ENCODE measurements at places on chromosomes 16 and 17. TPM values are rescaled to one million over a fixed set of nuclear protein-coding genes. Genes with fewer than 3 reads are reported as not detected.

- H3K27ac ChIP-seq = no peak within 1 kb of the TSS
- H3K36me3 ChIP-seq = peaks cover 3% of the 10 kb centered on the region
- no peak for DNase-seq
- no peak within 1 kb of the TSS for H3K4me3 ChIP-seq
- no peaks in the 10 kb centered on the region for H3K4me1 ChIP-seq
Observed at GRCh38 chr17:10518271-10519037, at the start of gene MYH1. Gene MYH1 (minus strand): TSS chr17:10518542. CDS start chr17:10516642, 1,900 bp downstream.

DNA sequence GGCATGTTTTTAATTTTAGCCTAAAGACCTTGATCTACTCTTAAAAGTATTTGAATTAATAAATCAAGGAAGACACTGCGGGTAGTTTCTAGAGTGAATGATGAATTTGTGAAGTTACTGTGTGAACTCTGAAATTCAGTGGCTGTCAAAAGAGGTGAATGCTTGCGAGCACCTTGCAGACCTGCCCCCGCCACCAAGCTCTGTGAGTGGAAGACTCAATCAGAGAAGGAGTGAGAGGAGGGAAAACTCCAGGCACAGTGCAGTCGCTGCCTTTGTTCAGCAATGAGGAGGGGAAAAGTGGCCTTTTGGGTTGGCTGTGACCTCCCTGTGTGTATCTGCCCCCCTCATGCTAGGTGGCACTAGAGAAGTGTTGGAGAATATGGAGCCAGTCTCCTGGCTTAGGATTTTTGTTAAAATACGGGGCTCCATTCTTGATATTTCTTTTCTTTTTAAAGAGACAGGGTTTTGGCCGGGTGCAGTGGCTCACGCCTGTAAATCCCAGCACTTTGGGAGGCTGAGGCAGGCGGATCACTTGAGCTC, 53.0 kb downstream of the LDHD start:
- DNase-seq = no peak
- peaks cover 4% of the 10 kb centered on the region for H3K4me1 ChIP-seq
- no peak overlapping the region for H3K4me3 ChIP-seq
- H3K27me3 ChIP-seq = peaks cover 71% of the 10 kb centered on the region

GRCh38 chr17:78659546-78659945, 82.3 kb upstream of the DNAH17 start:
- no peaks in the 10 kb centered on the region for H3K27me3 ChIP-seq
- H3K4me3 ChIP-seq = no peak overlapping the region
- no peak for DNase-seq
- H3K4me1 ChIP-seq = peaks cover 1% of the 10 kb centered on the region
- peaks cover 3% of the 10 kb centered on the region for H3K36me3 ChIP-seq
- peak overlapping the region; percentile 11 for H3K27ac ChIP-seq

- no peak overlapping the region for H3K4me3 ChIP-seq
- no peaks in the 10 kb centered on the region for H3K36me3 ChIP-seq
- no peak overlapping the region for H3K27ac ChIP-seq
- H3K27me3 ChIP-seq = peaks cover 14% of the 10 kb centered on the region
- H3K4me1 ChIP-seq = no peaks in the 10 kb centered on the region
Observed at GRCh38 chr17:15398291-15398690, 56.9 kb upstream of the TEKT3 start.

- no peak overlapping the region for H3K27ac ChIP-seq
- no peaks in the 10 kb centered on the region for H3K36me3 ChIP-seq
- H3K4me3 ChIP-seq = no peak overlapping the region
- H3K27me3 ChIP-seq = no peaks in the 10 kb centered on the region
- DNase-seq = no peak
- H3K4me1 ChIP-seq = peaks cover 8% of the 10 kb centered on the region
Observed at GRCh38 chr17:82674656-82675475, 23.6 kb downstream of the RAB40B start.

DNA sequence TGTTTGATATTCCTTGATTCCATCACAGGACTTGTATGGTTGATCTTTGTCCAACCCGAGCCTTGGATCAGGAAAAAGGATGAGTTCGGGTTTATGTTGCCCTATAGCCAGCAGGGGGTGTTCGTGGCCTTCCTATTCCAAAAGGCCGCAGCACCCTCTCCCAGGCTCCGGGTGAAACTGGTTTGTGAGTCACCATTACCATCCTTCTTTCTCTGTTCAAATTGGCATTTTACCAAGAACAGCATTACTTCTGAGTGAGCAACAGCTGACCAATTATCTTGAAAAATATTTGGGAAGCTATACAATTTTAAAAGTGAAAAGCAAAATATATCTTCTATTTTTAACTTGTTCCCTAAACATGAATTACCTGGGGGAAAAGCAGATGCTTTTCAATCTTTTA, 24.3 kb upstream of the KRT20 start:
- no peaks in the 10 kb centered on the region for H3K36me3 ChIP-seq
- H3K27me3 ChIP-seq = peaks cover 45% of the 10 kb centered on the region
- no peak overlapping the region for H3K4me3 ChIP-seq

GRCh38 chr16:27465483-27465879, 63.5 kb downstream of the IL21R start:
- DNase-seq = no peak
- no peaks in the 10 kb centered on the region for H3K4me1 ChIP-seq
- H3K36me3 ChIP-seq = peaks cover 20% of the 10 kb centered on the region
- H3K27ac ChIP-seq = no peak overlapping the region
- no peaks in the 10 kb centered on the region for H3K27me3 ChIP-seq

DNA sequence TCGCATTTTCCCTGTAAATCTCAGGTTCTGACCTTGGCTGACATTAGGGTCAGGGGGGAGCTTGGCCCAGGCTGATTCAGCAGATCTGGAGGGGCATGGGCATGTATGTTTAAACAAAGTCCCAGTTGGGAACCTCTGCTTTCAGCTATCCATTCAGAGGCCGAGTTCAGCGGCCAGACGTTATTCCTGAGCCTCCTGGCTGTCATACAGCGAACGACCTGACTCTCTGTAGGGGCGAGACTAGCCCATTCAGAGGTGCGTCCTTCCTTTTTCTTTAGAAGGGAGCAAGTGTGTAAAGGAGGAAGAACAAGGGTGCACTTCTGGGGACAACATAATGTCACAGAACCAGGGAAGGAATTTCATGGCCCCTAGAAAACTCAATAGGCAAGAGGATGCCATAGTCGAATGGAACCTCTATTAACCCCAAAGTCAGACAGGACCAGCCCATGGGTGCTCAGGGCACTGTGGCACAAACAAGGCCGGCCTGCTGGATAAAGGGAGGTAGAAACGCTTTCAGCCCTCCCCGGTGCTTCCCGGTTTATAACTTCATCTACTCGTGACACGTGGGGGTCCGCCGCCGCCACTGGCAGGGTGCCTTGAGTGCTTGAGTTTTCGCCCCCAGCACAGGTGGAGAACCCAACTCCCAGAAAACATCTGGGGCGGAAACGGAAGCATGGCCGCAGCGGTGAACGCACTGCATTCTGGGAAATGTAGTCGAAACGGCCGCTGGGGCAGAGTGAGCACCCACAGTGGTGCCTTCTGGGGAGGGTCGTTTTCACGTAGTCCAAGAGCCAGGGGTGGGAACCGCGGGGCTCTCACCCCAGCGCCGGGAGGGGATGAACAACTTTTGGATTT, 33.2 kb upstream of the PLCG2 start:
- no peaks in the 10 kb centered on the region for H3K27me3 ChIP-seq
- H3K4me3 ChIP-seq = peak overlapping the region; percentile 89
- H3K4me1 ChIP-seq = peaks cover 45% of the 10 kb centered on the region
- peak overlapping the region; percentile 61 for H3K27ac ChIP-seq
- no peaks in the 10 kb centered on the region for H3K36me3 ChIP-seq
- peak; percentile 68 for DNase-seq

- H3K36me3 ChIP-seq = no peaks in the 10 kb centered on the region
- peaks cover 4% of the 10 kb centered on the region for H3K4me1 ChIP-seq
- H3K27me3 ChIP-seq = peaks cover 20% of the 10 kb centered on the region
- no peak for DNase-seq
- no peak overlapping the region for H3K27ac ChIP-seq
Observed at GRCh38 chr17:8430966-8431365, 4.7 kb upstream of the NDEL1 start.

DNA sequence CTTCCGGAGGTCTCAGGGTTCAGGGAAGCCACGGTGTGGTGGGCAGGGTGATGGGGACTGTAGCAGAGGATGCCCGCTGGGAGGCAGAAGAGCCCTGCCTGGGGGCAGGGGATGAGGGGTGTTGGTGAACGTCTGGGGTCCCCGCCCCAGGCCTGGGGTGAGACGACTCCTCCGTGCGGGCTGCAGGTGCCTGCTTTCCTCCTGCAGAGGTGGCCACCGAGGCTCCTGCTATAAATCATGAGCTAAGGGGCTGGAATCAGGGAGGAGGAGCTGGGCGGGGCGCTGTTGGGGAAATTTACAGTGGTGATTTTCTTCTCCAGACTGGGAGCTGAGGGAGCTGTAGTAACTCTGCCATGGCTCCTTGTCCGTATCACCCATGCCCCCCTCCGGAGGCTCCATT, 167.0 kb downstream of the MRM1 start:
- H3K27ac ChIP-seq = no peak overlapping the region
- H3K36me3 ChIP-seq = no peaks in the 10 kb centered on the region
- H3K27me3 ChIP-seq = peaks cover 51% of the 10 kb centered on the region
- no peak for DNase-seq
- H3K4me1 ChIP-seq = peaks cover 4% of the 10 kb centered on the region

- H3K4me1 ChIP-seq = peaks cover 37% of the 10 kb centered on the region
- H3K36me3 ChIP-seq = no peaks in the 10 kb centered on the region
Observed at GRCh38 chr17:42155614-42156045, 841 bp upstream of the RAB5C start.

- H3K36me3 ChIP-seq = no peaks in the 10 kb centered on the region
- peaks cover 41% of the 10 kb centered on the region for H3K27me3 ChIP-seq
- H3K27ac ChIP-seq = no peak overlapping the region
Observed at GRCh38 chr17:73791631-73792030, 147.4 kb upstream of the SDK2 start.

- peaks cover 7% of the 10 kb centered on the region for H3K27me3 ChIP-seq
- H3K36me3 ChIP-seq = no peaks in the 10 kb centered on the region
- DNase-seq = no peak
- H3K4me3 ChIP-seq = no peak overlapping the region
Observed at GRCh38 chr16:55264949-55265348, 59.1 kb upstream of the IRX6 start.

DNA sequence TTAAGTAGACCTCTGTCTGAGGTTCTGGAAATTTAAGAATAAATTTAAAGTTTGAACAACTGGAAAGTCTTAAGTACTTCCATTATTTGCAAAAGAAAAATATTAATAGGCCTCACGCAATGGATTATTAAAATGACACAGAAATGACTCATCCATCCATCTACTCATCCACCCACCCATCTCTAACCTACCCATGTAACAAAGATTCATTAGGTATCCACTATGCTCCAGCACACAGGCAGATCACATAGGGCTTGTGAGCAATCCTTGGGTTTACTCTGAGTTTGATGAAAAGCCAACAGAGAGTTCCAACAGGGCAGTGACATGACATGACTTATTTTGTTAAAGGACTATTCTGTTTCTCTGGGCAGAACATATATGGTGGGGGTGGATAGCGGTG, 93.3 kb downstream of the HELZ start:
- no peak for DNase-seq
- peaks cover 43% of the 10 kb centered on the region for H3K36me3 ChIP-seq
- H3K4me3 ChIP-seq = no peak overlapping the region
- no peaks in the 10 kb centered on the region for H3K27me3 ChIP-seq

The NAGS gene
- not detected for polyA plus RNA-seq

The PKMYT1 gene
- not detected for polyA plus RNA-seq

The PRAC2 gene
- polyA plus RNA-seq = not detected

The RNPS1 gene
- 238 TPM for polyA plus RNA-seq

The KCTD19 gene
- not detected for polyA plus RNA-seq

The MT4 gene
- not detected for polyA plus RNA-seq

The ATP2A1 gene
- not detected for polyA plus RNA-seq

The G6PC1 gene
- not detected for polyA plus RNA-seq

The TLCD2 gene
- polyA plus RNA-seq = not detected

The GRIN2A gene
- 0.17 TPM for polyA plus RNA-seq

The PLA2G10 gene
- not detected for polyA plus RNA-seq

The PRSS36 gene
- not detected for polyA plus RNA-seq

Data from naive B cell (primary cell).